ENCODE measurements at places on chromosomes 7 and 10.

GRCh38 chr10:110547139-110547761 is 20.2 kb upstream of the SMC3 start:
- no peak for DNase-seq

- DNase-seq = no peak
Measured at GRCh38 chr7:94176694-94177200, 172.6 kb upstream of the BET1 start.

GRCh38 chr10:104318810-104319741 is 19.2 kb downstream of the ITPRIP start:
- DNase-seq = no peak

- DNase-seq = no peak
Measured at GRCh38 chr7:98641646-98642500, 24.8 kb downstream of the NPTX2 start.

DNA sequence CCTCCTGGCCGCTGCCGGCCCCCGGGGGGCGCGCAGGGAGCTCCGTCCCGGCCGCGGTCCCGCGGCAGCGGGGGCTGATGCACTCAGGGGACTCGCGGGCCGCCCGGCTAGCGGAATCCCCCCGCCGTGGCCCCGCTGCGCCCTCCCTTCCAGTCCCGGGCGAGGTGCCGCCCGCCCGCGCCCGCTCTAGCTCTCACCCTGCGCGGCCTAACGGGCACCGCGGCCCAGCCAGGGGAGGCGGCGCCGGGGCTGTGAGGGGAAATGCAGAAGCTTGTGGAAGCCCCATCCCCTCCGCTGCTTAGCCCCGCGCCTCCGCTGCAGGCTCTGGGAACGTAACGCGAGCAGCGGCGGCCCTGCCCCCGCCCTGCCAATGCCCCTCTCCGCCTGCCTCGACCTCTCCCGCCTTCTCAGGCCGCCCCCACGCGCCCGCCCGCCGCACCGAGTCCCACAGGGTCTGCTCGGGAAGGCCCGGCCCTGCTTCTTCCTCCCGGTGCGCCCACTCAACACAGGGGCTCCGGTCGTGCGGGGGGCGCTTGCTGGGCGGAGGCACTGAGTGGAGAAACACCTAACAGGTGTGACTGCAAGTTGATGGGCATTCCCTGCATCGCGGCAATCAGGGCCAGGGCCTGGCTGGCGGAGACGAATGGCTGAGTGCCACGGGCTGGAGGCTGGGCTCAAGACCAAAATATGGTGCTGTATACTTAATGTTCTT is 384 bp upstream of the TMEM229A start:
- DNase-seq = no peak
